GM18507 (cell line): ENCODE measurements at places on chromosomes 6 and 20.

GRCh38 chr6:70857387-70858077, 99.3 kb downstream of the B3GAT2 start:
- peak; percentile 14 for DNase-seq

GRCh38 chr6:126038234-126038633, 51.9 kb downstream of the TRMT11 start:
- no peak for DNase-seq

GRCh38 chr20:62469352-62469751, 6.4 kb downstream of the GATA5 start:
- no peak for DNase-seq

GRCh38 chr6:164370773-164371172, 938.6 kb downstream of the C6orf118 start:
- DNase-seq: no peak

GRCh38 chr6:37083243-37084138, 78.0 kb downstream of the FGD2 start:
- no peak for DNase-seq

DNA sequence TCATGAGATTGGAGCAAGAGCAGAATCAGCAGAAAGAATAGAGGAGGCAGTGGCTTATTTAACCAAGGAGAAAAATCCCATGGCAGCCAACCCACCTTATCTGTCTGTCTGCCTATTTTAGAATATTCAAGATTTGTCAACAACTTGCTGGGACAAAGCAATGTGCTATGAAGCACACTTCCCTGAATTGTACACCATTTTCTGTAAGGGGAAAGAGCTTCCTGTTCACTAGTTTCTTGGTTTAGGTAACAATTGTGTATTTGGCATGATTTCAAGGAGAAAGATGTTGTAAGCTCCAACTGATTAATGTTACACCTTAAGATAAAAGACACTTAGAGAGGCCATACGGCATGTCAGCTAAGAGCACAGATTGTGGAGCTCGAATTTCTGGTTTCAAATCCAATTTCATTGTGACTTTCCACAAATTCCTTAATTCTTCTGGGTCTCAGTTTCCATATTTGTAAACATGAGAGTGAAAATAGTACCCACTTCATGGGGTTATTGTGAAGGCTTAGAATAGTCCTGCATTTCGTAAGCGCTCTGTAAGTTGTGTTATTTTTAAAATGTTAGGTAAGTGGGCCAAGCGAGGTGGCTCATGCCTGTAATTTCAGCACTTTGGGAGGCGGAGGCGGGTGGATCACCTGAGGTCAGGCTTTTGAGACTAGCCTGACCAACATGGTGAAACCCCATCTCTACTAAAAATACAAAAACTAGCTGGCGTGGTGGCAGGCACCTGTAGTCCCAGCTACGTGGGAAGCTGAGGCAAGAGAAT, 4.8 kb upstream of the MUC22 start:
- DNase-seq: no peak

DNA sequence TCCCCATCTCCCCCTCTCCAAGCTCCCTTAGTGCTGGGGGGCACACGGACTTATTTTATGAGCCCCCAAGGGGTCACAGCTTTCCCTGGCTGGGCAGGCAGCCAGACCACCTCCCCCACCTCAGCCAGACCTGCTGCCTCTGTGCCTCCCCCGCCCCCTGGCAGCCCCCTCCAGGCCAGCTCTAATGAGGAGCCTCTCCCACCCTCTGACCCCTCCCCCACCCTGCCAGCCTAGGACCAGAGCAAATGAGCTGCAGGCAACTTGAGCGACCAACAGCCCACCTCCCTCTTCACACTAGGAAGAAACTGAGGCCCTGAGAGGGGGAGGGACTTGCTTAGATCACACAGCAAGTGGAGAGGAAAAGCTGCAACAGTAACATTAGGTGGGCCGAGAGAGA, 1.9 kb downstream of the GDF5 start:
- no peak for DNase-seq

GRCh38 chr6:5905431-5906339, 101.0 kb downstream of the NRN1 start:
- no peak for DNase-seq

- no peak for DNase-seq
Observed at GRCh38 chr6:6915813-6916547, 191.8 kb upstream of the RREB1 start.

GRCh38 chr6:126199466-126199865, 140.4 kb upstream of the CENPW start:
- DNase-seq: no peak

DNA sequence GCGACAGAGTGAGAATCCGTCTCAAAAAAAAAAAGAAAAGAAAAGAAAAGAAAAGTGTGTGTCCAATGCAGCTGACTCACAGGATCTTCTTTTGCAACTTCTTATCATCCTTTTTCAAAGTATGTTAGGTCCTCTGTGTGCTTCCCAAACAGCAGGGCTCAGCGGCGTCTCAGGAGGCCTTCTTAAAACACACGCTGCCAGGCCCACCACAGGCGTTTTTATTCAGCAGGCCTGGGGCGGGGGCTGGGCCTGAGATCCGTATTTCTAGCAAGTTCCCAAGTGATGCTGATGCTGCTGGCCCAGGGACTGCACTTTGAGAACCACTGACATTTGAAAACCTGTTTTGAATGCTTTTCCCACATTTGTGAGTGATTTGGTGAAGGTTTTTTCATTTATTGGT, 57.1 kb downstream of the PSMG4 start:
- DNase-seq: no peak

DNA sequence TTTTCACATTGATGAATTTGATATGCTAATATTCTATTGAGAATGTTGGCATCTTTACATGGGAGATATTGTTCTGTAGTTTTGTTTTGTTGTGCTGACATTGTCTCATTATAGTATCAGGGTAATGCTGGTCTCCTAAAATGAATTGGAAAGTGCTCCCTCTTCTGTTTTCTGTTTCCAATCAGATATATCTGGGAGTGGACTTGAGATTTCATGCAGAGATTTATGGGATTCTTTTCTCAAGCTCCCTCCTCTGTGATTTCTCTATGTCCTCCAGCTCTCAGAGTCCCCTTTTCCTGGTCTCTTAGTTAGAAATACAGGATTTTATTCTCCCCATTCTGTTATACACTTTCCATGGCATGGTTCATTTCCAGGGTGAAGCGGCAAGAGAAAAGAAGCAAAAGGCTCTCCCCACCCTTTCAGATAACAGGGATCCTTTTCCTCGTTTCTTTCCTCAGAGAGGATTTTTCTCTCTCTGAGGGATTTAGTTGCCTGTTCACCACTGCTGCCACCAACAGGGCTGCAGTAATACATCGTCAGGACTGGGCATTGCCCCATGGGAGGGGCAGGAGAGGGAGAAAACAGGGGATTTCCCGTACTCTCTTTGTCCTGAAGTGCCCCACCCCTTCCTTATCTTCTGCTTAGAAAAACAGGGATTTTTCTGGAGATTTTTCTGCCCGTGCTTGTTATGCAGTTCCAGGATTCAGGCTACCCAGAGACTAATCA, 59.3 kb upstream of the STMND1 start:
- DNase-seq: no peak

DNA sequence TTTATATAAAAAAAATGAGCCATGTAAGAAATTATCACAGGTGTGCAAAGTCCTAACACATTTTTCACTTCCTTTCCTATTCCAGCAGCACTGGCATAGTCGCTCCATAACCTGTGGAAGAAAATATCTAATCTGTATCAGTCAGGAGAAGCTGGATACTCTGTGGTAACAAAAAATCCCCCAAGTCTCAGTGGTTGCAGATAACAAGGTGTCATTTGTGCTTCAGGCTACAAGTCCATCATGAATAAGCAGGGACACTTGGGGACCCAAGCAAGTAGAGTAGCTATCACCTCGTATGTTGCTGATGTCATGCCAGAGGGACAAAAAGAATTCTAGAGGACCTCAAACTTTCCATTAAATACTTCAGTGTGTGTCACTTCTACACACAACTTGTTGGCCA, 30.3 kb upstream of the SERPINB1 start:
- DNase-seq: no peak

GRCh38 chr20:24806705-24807676, 142.1 kb upstream of the CST7 start:
- DNase-seq: no peak

- DNase-seq: no peak
Observed at GRCh38 chr6:21350926-21351325, 242.6 kb upstream of the SOX4 start.

DNA sequence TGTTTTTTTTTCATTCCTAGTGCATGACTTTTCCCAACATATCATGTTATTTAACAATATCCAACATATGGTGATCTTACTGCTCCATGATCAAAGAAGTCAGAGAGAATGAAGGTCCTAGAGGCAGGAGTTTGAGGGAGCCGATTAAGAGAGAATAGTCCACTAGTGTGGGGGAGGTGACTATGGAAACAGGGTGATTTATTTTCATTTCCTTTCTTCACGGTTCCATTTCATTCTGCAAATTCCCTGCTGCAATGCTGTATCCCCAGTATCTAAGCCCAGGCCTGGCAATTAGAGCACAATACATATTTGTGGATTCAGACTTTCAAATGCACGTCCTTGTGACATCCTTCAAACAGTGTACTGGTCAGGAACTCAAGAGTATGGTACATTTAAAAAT, 91.4 kb downstream of the CD83 start:
- DNase-seq: no peak

DNA sequence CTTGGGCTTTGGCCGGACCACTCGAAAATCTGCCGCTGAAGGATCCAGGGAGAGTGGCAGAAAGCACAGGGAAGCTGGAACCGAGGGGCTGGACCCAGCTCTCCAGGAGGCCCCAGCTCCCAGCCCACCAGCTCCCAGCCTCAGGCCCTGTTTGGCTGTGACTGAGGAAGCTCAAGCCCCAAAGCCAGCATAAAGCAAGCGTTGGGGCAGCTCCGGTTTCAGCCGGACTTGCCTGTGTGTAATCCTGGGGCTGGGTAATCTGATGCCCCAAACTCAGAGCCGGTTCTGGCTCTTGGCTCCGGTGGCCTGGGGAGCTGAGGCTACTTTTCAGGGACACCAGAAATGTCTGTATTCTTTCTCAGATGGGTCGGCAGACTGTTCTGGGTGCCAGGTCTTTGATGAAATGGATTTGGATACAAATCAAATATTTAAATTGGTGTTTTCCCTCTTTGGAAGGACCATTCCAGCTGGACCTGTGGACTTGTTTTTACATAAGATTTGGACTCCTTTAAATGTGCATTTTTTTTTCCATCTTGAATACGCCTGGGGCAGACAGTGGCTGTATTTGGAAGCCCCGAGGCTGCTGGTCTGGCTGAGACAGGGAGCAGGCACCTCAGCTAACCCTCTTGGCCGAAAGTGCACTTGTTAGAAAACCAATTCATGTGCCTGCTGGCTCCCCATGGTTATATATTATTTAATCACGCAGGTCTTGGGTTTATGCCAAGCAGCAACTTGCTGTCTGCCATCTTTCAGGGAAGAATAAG, 29.7 kb downstream of the RPP40 start:
- no peak for DNase-seq

GRCh38 chr6:45554591-45554990, 176.9 kb upstream of the SUPT3H start:
- no peak for DNase-seq

GRCh38 chr20:24638591-24639548, 169.4 kb downstream of the SYNDIG1 start:
- DNase-seq: no peak

GRCh38 chr6:6840831-6841291, 252.3 kb downstream of the LY86 start:
- no peak for DNase-seq

DNA sequence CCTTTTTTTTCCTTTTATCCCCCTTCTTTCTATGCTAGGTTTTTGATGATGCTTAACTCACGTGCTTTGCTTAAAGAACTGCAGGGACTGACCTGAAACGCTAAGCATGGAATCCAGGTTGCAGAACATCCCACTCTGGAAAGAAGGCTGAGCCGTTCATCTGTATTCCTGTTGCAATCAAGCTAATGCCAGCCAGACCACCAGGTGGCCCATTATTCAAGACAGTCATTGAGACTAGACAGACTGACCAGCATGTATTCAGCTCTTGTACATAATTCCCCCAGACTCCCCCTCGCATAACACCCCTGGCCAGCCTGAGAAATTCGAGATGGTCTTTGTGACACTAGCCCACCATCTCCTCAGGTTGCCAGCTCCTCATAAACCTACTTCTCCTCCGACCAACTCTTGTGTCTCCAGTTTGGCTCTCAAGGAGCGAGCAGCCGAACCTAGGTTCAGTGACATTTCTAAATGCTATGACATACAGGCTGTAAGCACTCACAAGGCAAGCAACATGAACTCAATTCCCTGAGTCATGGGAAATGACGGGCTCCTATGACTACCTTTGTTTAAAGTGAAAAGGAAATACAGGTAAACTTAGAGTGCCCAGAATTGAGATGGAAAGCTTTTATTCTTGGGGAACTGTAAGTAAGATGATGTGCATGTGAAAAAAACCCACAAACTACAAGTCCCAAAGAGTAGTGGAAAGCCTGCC, 309.3 kb upstream of the CDYL start:
- no peak for DNase-seq

DNA sequence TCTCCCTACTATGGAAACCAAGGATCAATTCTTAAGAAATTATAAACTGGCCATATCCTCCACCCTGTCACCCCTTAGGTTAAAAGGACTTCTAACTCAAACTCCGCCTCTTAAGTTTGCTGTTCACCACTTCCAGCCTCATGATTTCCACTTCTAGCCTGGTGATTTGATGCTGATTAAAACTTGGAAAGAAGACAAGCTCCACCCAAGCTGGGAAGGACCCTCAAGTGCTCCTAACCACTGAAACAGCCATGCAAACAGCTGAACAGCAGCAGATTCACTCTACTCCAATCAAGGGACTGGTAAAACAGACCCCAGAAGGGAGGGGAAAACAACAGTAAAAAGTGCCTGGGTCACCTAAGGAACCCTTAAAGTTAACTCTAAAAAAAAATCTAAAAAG, 10.3 kb downstream of the LCA5 start:
- no peak for DNase-seq

- no peak for DNase-seq
Observed at GRCh38 chr6:31829633-31830283, 2.2 kb downstream of the HSPA1B start.

GRCh38 chr6:111989743-111990142, 64.2 kb upstream of the CCN6 start:
- no peak for DNase-seq

GRCh38 chr6:144744720-144745119, 459.6 kb downstream of the UTRN start:
- DNase-seq: no peak

DNA sequence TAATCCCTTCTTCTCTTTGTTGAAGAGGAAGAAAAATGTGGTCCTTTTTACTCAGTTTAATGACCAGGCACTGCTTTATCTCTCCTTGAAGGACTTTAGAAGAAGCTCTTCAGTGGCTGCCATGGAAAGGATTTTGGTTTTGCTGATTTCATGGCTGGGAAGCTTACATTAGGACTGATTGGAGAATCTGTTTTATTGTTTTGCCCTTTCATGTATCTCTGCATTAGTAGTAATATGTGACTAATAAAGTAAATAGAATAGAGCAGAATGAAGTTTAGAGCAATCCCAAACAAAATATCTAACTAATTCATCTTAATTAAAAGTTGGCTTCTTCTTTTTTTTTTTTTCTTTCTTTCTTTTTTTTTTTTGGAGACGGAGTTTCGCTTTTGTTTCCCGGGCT, 502.9 kb downstream of the HAO1 start:
- no peak for DNase-seq

GRCh38 chr20:35673884-35674283, 9.2 kb upstream of the CPNE1 start:
- no peak for DNase-seq

- DNase-seq: no peak
Observed at GRCh38 chr6:25617997-25618396, 34.0 kb upstream of the SCGN start.

GRCh38 chr20:41408156-41408794, 41.7 kb upstream of the EMILIN3 start:
- no peak for DNase-seq

- DNase-seq: no peak
Observed at GRCh38 chr6:34145161-34146020, 496 bp downstream of the GRM4 start.
